ENCODE measurements at places on chromosomes 2 and 18. TPM values are rescaled to one million over a fixed set of nuclear protein-coding genes. Genes with fewer than 3 reads are reported as not detected.

- DNase-seq = no peak
Measured at GRCh38 chr2:37585982-37586621, 85.3 kb downstream of the CDC42EP3 start.

DNA sequence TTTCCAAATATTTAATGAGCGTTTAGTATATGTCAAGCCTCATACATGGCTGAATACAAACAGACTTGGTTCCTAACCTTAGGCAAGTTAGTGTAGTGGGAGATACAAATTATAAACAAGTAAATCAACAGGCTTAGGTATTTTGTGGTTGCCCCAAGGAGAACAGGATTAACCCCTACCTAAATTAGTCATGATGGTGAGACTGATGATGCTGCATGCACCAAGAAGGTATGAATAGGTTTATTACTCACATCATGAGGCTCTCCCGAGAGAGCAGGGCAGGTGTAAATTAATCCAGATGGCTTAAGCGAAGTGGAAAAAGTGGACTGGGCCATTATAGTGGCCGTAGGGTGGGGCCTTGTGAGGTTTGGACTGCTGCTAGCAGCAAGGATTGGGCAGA, 118.1 kb upstream of the GCFC2 start:
- DNase-seq = no peak

- no peak for DNase-seq
Measured at GRCh38 chr18:72672364-72673184, 128.4 kb upstream of the CBLN2 start.

Gene KIAA1328
- total RNA-seq = 11.7 TPM

Gene RAD51AP2
- not detected for total RNA-seq

DNA sequence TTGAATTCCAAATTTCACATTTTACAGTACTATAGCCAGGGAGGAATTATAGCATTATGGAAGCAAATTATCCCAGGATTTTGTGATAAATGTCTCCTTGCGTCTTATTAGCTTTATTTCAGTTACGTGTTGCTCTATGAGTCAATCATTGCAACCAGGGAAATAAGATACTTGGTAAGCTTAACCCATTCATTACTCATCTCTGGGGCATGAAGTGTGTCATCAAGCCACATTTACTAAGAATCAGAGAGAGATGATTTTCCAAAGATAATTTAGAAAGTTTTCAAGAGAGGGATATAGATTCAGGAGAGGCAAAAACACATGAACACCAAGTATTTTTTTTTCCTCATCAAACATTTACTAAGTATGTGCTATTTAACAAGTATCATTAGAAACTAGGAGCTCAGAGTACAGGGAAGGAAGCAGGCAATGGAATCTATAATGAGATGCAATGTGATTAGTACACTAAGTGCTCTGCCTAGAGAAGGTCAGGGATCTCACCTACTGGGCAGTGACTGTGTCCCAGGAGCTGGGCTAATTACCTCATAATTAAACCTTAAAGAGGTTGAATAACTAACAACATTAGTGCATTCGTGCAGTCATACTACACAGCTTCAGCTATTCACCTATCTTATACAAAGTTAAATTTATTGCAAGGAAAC, 217.8 kb upstream of the NXPH2 start:
- DNase-seq = no peak

GRCh38 chr18:63319383-63320122, at the start of gene BCL2:
Gene BCL2 (minus strand): TSS chr18:63319769.
- no peak for DNase-seq

DNA sequence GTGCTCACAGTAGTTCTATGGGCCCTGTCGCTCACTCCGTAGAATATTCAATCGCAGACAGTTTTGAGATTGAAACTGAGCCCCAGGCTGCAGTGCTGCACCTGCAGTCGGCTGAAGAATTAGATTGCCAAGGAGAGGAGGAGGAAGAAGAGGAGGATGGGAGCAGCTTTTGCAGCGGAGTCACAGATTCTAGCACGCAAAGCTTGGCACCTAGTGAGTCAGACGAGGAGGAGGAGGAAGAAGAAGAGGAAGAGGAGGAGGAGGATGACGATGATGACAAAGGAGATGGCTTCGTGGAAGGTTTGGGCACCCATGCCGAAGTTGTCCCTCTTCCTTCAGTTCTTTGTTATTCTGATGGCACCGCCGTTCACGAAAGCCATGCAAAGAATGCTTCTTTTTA, 115.2 kb downstream of the GALNT3 start:
- DNase-seq = no peak

DNA sequence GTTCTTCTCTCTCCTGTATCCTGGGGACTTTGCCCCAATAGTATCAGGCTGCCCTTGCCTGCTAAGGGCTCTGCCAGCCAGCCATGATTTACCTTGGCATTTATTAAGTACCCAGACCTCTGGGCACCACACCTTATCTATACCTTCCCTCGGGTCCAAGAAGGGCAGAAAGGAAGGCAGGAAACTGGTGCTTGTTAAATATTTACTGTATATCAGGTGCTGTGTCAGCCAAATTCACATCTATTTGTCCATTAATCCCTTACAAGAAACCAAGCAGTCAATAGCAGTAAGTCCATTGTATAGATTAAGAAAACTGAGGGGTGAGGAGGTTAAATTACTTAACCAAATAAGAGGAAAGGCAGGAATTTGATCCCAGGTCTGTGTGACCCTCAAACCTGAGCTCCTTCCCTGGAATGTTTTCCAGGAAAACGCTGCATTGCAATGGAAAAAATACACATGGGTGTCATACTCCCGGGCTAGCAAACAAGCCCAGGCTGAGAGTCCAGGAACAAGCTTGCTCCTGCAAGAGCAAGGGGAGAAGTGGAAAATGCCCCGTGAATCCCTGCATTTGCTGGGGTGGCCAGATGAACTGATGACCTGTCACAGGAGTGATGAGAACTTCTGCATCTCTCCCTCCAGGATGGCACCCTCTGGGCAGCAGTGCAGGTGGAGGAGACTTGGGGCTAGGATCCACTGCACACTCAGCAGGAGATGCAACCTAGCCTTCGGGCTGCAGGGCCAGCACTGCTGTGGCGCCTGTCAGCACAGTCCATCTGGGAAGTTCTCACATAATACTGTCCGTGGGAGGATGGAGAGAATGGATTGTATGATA, 30.4 kb downstream of the CIB4 start:
- DNase-seq = no peak

Gene AGXT
- total RNA-seq = not detected

GRCh38 chr18:28494151-28494550, 317.2 kb upstream of the CDH2 start:
- DNase-seq = no peak

- no peak for DNase-seq
Measured at GRCh38 chr2:1488851-1489250, 75.6 kb downstream of the TPO start.

DNA sequence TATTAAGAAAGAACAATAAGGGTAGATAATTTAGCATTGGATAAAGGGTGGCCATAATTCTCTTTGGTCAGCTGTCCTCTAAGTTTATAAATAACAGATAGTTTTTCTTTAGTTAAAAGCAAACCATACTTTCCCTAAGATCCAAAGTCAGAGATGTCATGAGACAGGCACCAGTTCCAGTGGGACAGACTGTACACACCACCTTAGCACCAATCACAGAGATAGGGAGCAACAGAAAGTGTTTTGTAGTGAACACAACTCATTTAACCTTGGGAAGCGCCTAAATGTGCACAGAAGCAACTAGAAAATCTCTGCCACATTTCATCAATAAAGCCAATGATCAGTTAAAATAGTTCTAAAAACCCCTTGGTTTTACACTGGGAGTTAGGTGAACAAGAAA, 186.8 kb upstream of the SMAD7 start:
- DNase-seq = no peak

Gene FABP1
- not detected for total RNA-seq

GRCh38 chr2:201661366-201661765, 18.1 kb upstream of the TMEM237 start:
- no peak for DNase-seq

Gene ELOA2
- total RNA-seq = not detected

Gene DLGAP1
- 0.10 TPM for total RNA-seq

GRCh38 chr2:6441800-6442199, 423.9 kb downstream of the CMPK2 start:
- DNase-seq = no peak

Gene CENPA
- 0.42 TPM for total RNA-seq

Gene OXER1
- total RNA-seq = 2.1 TPM

Gene ALK
- not detected for total RNA-seq

- DNase-seq = no peak
Measured at GRCh38 chr18:22191346-22191695, 21.9 kb downstream of the GATA6 start.

- DNase-seq = no peak
Measured at GRCh38 chr2:46537624-46538295, 58.4 kb downstream of the TMEM247 start.

Gene SERPINB2
- 0.33 TPM for total RNA-seq

DNA sequence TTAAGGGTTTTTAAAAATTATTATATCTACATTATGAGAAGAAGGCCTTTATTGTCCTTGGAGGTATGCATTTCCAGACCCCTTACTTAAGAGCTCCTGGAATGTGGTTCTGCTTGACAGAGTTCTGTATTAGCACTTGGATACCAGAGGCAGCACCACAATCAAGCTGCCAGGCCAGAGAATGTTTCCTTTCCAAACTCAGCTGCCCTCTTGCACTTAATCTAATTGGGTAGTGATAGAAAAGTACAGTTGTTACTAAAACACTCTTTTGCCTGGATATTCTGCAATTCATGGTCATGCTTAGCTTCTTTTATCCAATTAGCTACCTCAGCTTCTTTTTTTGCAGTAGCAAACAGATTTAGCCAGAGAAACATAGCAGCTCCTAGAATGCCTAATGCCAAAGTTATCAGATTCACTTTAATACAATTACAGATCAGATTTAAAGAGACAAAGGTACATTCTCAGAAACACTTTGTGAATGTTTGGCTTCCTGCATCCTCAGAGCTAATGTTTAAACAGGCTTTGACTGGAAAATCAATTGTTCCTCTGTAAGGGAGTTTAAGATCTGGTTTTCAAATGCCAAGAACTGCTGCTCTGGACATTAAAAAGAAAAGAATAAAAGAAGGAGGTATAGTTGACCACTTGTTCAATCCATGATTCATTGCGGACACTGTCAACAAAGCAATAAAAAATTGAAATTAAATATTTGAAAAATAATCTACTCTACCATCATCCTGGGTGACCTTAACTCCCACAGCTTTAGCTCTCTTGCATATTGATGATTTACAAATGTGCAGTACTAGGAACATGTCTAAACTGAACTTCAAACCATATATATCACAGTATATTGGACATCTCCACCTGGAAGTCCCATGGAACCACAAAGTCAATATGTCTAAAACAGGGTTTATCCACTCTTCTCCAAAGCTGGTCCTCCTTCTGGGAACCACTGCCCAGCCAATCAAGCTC, 12.8 kb downstream of the NOSTRIN start:
- DNase-seq = no peak

Gene C1GALT1C1L
- not detected for total RNA-seq

Gene CNGA3
- total RNA-seq = not detected

GRCh38 chr2:205925373-205926337, 160.3 kb downstream of the INO80D start:
- DNase-seq = peak; percentile 49

DNA sequence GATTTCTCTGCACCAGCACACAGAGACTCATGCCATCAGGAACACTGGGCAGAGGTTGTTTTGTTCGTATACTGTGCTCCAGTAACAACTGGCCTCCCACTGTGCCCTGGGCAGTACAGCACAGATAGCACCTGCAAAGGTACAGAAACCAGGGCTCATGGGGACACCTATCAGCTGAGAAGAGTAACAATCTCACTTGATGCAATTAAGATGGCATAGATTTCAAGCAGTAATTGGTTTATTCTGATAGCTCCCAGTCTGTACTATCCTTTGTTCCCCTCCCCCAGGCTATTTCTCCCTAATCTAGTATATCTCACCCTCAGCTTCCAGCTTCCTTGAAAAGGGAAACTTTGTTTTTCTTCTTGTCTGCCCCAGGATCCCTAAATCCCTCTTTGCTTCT, 343.9 kb upstream of the MMADHC start:
- DNase-seq = no peak

- no peak for DNase-seq
Measured at GRCh38 chr2:118031566-118031965, 17.7 kb upstream of the CCDC93 start.

GRCh38 chr2:76296438-76296837, 585.7 kb upstream of the GCFC2 start:
- DNase-seq = no peak
